EH (cell line): ENCODE measurements at places on chromosomes 3 and 15.

DNA sequence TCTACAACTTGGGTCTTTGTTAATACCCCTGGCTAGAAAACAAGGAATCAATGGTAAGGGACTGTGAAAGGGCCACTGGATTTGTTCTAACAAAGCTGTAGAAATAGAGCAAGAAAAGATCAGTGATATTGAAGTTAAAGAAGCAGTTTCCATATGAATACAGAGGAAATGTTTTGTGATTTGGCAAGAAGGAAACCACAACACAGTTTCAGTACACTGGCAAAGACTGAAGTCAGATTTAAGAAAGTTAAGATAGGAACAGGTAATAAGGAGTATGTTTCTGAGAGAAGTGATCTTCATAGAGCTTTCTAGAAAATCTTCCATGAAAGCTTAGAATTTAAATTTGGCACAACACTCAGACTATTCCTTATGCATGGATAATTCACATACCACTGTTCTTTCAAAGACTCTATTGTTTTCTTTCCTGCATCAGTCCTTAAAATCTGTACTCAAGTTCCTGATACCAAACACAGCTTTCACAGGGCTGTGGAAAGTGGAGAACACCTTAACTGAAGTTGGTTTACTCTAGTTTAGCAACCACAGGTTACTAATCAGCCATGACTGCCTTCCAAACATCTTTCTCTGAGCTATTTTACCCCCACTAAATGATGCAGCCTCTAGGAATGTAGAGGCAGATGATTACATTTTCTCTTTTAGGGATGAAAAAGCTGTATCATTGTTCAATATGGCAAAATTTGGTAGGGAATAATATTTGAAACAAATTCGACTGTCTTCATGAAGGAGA is 32.4 kb upstream of the ALCAM start:
- peak; percentile 57 for DNase-seq

DNA sequence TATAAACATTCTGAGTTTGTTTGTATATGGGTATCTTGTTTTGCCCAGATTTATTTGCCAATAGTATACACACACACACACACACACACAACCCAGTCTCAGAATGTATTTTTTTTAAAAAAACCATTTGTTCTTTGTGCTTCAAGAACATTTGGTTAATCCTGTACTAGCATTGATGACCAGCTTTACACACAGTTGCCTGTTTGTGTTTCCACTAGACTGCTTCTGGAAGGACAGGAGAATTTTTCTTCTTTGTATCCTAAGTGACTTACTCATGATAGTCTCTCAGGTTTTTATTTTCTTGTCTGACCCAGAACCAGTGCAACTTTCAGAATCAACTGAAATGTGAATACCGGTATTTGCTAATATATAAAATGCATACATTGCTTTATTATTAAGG is 40.5 kb downstream of the U2SURP start:
- DNase-seq = no peak

GRCh38 chr3:28294667-28295413 is 53.4 kb downstream of the CMC1 start:
- DNase-seq = no peak

GRCh38 chr15:27936164-27936563 is 163.0 kb downstream of the OCA2 start:
- no peak for DNase-seq

DNA sequence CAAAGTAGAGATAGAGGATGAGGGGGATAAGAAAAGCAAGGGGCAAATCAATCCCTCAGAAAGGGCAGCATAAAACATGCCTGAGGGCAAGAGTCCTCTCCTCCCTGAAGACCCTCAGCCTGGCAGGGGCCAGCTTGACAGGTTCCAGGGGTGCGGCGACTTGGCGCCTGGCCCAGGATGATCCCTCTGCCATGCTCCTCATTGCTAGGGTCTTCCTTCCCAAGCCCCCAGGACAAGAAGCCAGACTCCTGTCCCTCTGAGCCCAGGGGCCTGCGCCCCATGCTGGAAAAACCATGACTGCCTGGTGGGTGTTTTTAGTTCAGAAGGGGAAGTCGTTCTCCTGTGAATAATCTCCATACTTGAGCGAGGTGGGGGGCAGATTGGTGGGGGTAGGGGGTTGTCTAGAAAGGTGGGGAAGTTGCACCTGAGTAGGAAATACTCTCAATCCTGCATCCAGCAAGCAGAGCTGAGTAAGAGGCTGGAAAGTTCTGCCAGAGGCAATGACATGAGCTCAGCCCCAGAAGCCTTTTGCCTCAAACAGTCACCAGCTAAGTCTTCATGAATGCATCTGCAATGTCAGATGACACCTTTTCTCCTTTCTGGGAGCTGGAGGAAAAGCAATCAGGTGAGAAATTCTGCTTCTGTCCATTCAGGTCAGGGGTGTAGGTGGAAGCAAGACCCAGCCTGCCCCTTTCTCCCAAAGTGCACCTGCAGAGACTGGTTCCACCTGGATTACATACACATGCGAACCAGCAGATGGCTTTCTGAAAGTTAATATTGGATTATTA is 18.3 kb downstream of the SLC12A8 start:
- DNase-seq = no peak

GRCh38 chr3:98223907-98224672 is 40.0 kb upstream of the OR5H6 start:
- DNase-seq = no peak

DNA sequence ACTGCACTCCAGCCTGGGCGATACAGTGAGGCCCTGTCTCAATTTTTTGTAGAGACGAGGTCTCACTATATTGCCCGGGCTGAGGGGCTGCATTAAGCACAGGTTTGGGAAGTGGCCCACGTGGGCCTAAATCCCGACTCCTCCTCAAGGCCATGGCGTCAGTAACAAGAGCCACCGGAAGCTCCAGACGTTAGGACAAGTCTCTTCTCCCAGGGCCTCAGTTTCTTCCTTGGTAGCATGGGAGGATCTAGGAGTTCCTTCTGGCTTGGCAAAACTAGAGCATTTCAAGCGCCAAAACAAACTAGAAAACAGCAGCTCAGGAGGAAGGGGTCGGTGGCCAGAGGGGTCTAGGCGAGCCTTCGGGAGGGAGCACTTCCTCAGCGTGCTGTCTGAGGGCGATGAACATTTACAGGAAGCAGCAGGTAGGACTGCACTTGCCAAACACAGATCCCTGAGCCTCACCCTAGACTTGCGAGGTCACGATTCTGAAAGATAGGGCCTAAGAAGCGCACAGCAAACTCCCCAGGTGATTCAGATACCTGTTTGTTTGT is 536 bp downstream of the SNAPC5 start:
- DNase-seq = no peak

GRCh38 chr3:122975924-122976293 is 51.7 kb downstream of the SEMA5B start:
- peak; percentile 9 for DNase-seq

GRCh38 chr3:48394391-48394790 is 22.4 kb downstream of the FBXW12 start:
- DNase-seq = no peak

DNA sequence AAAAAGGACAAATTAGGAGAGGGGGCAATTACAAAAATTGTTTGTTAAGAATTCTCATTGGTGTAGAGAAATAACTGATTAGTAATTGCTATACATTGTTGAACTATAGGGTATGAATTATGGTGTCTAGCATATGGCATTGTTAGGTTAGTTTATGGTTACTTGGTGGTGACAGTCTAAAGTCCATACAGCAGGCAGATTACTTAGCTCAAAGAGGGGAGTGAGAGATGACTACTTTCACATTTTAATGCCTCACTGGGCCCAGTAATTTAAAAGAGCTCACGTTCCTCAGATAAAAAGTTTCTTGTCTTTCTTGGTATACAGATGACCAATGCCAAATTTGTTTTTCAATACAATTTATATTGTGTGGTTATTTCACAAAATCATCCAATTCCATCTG is 112.4 kb upstream of the NEDD4 start:
- DNase-seq = no peak

DNA sequence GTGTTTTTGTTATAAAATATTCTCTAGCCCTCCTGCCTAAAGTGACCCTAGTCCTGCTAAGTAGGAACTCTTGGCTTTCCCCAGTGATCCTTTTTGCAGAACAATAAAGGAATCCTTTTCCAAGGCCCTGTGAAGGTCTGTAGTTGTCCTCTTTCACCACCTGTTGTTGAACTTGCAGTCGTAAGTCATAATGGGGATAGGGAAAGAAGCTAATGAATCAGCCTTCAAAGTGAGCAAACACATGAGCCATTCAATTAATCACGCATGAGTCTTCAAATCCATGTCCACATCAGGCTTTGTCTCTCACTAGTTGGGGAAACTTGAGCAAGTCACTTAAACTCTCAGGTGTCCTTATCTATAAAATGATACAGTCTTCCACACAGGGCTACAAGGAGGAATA is 27.6 kb downstream of the ZNF860 start:
- no peak for DNase-seq

DNA sequence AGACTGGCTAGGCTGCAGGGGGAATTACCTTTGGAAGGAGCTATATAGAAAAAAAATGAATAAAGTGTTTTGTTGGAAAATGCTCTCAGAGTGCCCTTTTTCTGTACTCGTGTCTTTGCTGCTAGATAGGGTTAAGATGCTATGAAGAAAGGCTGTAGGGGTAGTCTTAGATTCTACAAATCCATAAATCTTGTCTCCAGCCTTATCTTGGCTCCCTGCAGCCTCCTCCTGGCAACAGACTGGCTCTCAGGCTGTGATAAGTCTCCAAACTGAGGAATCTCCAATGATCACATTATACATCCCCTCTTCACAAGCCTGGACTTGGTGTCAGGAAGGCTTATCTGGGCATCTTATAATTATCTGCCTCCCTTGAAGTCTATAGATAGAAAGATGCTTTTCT is 9.3 kb downstream of the LPCAT4 start:
- DNase-seq = no peak

GRCh38 chr15:76585576-76585897 is 249.0 kb downstream of the ISL2 start:
- DNase-seq = no peak

- no peak for DNase-seq
Measured at GRCh38 chr3:35523838-35524237, 115.5 kb upstream of the ARPP21 start.
